ENCODE measurements at places on chromosomes 2 and 18. TPM values are rescaled to one million over a fixed set of nuclear protein-coding genes. Genes with fewer than 3 reads are reported as not detected.

GPAT2 gene
- 11.3 TPM for total RNA-seq

MC2R gene
- total RNA-seq = not detected

EGR4 gene
- not detected for total RNA-seq

SIX3 gene
- not detected for total RNA-seq

SERPINB11 gene
- not detected for total RNA-seq

ZC3H6 gene
- 2.2 TPM for total RNA-seq

AKAIN1 gene
- total RNA-seq = not detected

CNTNAP5 gene
- under 0.01 TPM for total RNA-seq

ASB18 gene
- total RNA-seq = not detected

CNRIP1 gene
- 42.7 TPM for total RNA-seq

STK11IP gene
- total RNA-seq = 7.8 TPM

RALB gene
- 143 TPM for total RNA-seq

SNORC gene
- 0.63 TPM for total RNA-seq

RIT2 gene
- not detected for total RNA-seq

ABCG8 gene
- total RNA-seq = not detected

POTEJ gene
- total RNA-seq = 0.16 TPM

SP5 gene
- total RNA-seq = not detected
